Pancreas (tissue), 10 donors: ENCODE measurements at places on chromosomes 6 and 20. TPM values are rescaled to one million over a fixed set of nuclear protein-coding genes. Genes with fewer than 3 reads are reported as not detected.

The ME1 gene
- polyA plus RNA-seq: 2.1 TPM

The CCN6 gene
- not detected for polyA plus RNA-seq

The OR2J3 gene
- not detected for polyA plus RNA-seq

The LY6G5C gene
- polyA plus RNA-seq: 2.5 TPM

The CDH4 gene
- polyA plus RNA-seq: 0.21 TPM

The ABHD16B gene
- 0.12 TPM for polyA plus RNA-seq

The QRSL1 gene
- polyA plus RNA-seq: 5.3 TPM

The MOG gene
- polyA plus RNA-seq: not detected

The RAMACL gene
- polyA plus RNA-seq: 0.49 TPM

The VSTM2L gene
- 10.1 TPM for polyA plus RNA-seq

The SLC22A1 gene
- polyA plus RNA-seq: 0.53 TPM

The C2 gene
- 1.8 TPM for polyA plus RNA-seq

The RGS17 gene
- polyA plus RNA-seq: 1.0 TPM

The HLA-DOA gene
- 0.46 TPM for polyA plus RNA-seq

The IP6K3 gene
- 0.49 TPM for polyA plus RNA-seq

The WFDC12 gene
- polyA plus RNA-seq: not detected

The NAPB gene
- polyA plus RNA-seq: 11.7 TPM

The DEFB118 gene
- not detected for polyA plus RNA-seq

The TMC2 gene
- 0.19 TPM for polyA plus RNA-seq

The CTSZ gene
- 51.3 TPM for polyA plus RNA-seq

The SIGLEC1 gene
- polyA plus RNA-seq: 1.0 TPM

The TPD52L1 gene
- polyA plus RNA-seq: 22.0 TPM

The SPEF1 gene
- 1.7 TPM for polyA plus RNA-seq

The GFRA4 gene
- not detected for polyA plus RNA-seq

The GNAS-AS1 gene
- 0.68 TPM for polyA plus RNA-seq
